Fibroblast of skin of right biceps (primary cell): ENCODE measurements at places on chromosomes 3 and 15.

DNA sequence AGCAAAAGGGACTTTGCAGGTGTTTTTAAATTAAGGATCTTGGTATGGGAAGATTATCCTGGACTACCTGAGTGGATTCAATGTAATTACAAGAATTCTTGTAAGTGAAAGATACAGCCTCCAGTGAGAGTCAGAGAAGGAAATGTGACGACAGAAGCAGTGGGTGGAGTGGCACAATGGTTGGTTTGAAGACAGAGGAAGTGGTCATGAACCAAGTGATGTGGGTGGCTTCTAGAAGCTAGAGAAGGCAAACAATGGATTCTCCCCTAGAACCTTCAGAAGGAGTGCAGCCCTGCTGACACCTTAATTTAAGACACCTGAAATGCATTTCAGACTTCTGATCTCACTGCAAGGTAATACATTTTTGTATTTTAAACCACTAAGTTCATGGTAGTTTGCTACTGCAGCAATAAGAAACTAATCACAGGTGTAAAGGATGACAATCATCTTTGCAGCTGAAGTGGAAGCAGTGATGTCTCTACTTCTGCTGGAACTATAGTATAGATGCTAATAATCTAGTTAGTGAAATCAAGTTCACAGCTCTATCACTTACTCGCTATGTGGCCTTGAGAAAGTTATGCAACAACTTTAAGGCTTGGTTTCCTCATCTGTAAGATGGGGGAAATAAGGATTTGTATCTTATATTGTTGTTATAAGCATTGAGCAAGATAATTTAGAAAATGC is 403.4 kb upstream of the SUCLG2 start:
- no peak for DNase-seq

DNA sequence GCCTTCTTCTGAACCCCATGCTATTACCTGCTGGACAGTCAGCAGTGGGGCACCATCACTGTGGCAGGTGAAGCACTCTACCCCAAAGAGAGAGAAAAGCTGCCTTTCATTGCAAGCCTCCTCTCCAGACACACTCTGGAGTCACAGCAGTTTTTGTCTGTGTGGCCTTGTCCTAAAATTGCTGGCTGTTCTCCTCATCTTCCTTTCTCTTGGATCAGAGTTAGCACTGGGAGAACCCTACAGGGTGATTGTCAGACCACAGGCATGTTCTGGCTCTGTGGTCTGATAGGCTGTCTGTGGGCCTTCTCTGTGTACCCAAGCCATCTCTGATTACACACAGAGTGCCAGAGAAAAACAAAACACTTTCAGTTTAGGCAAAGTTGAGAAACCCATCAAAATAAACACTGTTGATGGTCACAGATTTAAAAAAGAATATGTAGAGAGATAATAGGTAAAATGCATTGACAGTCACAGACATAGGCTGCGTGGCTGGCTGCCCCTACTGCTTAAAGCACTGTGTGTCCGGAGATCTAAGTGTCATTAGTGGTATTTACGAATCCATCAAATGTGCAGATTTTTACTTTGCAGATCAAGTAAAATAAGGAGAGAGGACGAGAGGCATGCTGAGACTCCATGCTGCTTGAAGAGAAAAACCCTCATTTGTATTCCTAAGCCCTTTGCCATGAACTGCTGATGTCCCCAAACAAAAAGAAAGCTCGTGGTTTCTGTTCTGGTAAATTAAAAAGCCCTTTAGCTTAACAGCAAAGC is 689.9 kb downstream of the TUSC7 start:
- peak; percentile 65 for DNase-seq

GRCh38 chr15:77030928-77031375 is 36.0 kb downstream of the PSTPIP1 start:
- no peak for DNase-seq

- DNase-seq = no peak
These were observed 245.4 kb downstream of the ERC2 start for GRCh38 chr3:56222866-56223265.

GRCh38 chr3:60431599-60431958 is 819.7 kb downstream of the FHIT start:
- DNase-seq = no peak

DNA sequence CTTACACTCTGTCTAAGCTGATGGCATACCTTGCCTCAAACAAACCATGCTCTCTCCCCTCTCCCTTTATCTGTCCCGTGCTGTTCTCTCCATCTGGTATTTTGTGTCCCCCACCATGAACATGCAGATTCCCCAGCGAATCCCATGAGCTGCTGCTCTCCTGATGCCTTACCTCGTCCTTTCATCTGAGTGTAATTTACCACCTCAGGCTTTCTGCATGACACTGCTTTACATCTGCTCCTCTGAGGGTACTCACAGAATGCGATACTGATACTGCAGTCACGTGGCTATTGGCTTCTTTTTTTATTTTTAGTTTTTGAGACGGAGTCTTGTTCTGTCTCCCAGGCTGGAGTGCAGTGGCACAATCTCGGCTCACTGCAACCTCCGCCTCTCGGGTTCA is 341.7 kb downstream of the PTPRG start:
- DNase-seq = no peak

DNA sequence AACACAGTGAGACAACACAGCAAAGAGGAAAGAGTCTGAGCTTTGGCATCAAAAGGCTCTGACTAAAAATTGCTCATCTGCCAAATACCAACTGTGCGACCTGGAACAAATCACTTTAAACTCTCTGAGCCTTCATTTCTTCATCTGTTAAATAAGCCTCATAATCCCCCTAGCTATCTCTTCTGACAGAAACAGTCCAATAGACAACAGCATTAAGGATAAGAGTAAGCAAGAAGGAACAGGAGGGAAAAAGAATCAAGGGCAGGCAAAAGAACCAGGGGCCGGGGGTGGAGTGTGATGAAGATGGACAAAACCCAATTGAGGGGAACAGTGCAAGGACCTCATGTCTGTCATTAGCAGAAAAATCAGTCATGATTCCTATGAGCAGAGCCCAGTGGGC is 79.4 kb upstream of the SETMAR start:
- DNase-seq = no peak
